A549 (cell line): ENCODE measurements at places on chromosomes 6 and 20.

GRCh38 chr6:85261271-85261670, 188.6 kb upstream of the NT5E start:
- DNase-seq: no peak

DNA sequence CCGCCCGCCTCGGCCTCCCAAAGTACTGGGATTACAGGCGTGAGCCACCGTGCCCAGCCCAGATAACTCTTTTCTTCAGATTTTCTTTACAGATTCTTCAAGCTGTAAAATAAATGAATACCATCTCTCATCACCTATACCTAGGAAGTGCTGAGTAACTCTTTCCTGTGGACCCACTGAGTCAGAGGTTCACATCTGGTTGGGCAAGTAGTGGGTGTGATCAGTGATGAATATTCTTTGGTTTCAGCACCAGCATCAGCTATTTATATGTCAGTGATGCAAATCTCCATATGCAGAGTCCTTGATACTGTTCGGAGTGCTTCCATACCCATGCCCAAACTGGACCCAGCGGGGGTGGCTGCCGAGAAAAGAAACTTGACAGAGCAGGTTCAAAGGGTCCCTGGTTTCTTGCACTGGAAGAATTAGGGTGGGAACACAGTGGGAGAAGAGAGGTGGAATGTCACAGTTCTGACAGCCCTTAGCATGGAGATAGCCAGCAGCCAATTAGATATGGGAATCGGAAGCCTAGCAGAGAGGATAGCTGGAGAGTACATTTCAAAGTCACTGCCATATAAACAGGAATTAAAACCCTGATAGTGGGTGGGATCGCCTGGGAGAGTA, 64.9 kb upstream of the DDR1 start:
- no peak for DNase-seq

GRCh38 chr6:167750956-167751358, 75.8 kb upstream of the AFDN start:
- DNase-seq: no peak

DNA sequence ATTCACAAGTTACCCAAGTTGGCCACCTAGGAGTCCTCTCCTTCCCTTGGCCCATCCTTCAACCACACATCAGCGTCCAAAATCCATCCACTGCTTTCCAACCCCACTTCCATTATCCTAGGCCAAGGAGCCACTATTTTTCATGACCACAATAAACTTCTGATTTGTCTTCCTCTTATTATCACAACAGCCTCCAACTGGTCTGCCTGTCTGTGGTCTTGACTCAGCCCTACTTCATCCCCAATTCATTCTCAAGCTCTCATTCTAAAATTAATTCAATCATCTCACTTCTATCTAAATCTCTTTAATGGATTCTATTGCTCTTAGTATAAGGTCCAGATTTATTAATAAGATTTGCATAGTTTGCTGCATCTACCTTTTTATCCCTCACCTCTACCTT, 189.0 kb upstream of the PRDM1 start:
- DNase-seq: no peak
